ENCODE measurements at places on chromosomes 2 and 18.

GRCh38 chr2:26640331-26640745 lies 828 bp downstream of the CIB4 start:
- DNase-seq, result peak; percentile 32

DNA sequence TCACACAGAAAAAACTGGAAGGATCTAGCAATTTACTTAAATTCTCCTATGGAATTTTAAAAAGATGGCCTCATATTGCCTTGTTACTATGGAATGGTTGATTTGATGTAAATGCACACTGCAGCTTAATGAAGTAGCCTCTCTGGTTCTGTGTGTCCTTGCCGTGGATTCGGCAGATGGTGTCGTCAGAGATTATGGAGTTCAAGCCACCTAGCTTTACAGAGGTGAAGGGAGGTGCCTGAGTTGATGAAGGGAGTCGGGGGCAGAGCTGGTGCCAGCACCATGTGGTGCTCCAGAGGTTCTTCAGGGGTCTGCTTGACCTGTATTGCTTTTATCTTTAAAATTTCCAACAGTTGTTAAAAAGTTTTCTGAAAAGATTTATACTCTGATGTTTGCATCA lies 48.8 kb downstream of the ASAP2 start:
- no peak for DNase-seq

GRCh38 chr18:27964811-27965210 lies 212.1 kb downstream of the CDH2 start:
- DNase-seq, result no peak

- DNase-seq, result peak; percentile 51
Measured at GRCh38 chr2:233349005-233349998, 5.0 kb upstream of the DGKD start.

DNA sequence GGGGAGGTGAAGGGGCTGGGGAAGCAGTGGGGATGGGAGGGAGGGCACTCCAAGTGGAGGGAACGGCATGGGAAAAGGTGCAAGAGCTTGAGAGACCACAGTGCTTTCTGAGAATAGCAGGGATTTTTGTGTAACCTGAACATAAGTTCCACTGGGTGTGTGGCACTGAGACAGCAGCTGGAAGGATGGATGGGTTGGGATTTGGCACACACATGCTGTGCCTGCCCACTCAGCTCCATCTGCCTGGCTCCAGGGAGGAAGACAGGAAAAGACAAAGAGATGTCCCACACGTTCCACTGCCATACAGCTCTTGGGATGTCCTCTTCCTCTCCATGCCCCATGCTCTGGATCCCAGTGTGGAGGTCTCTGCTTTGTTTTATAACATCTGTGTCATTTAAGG lies 114.1 kb upstream of the TEX51 start:
- no peak for DNase-seq

GRCh38 chr18:77657651-77658298 lies 408.1 kb downstream of the GALR1 start:
- no peak for DNase-seq

- DNase-seq, result no peak
Measured at GRCh38 chr2:56263876-56264275, 80.1 kb downstream of the CCDC85A start.

DNA sequence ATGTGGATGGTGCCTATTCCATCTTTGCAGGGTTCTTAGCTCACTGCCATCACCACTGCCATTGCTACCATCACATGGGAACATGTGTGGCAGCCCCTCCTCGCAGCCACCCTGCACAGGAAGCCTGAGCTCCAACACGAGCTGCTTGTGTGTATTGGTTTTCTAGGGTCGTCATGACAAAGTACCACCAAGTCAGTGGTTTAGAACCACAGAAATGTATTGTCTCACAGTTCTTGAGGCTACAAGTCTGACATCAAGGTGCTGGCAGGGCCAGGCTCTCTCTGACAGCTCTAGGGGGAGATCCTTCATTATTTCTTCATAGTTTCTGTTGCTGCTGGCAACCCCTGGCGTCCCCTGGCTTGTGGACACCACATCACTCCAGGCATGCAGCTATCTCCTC lies 10.3 kb upstream of the IL1R2 start:
- DNase-seq, result no peak

Measured in urothelium cell line (cell line).